Activated CD4-positive, alpha-beta T cell treated with anti-CD3 and anti-CD28 coated beads, Interleukin-2, amount 10 ng/mL, durations not matched to agents 7 days and 5 days (primary cell): ENCODE measurements at places on chromosomes 4 and X.

- DNase-seq = no peak
Measured at GRCh38 chr4:168920441-168921065, 89.5 kb downstream of the CBR4 start.

- DNase-seq = no peak
Measured at GRCh38 chrX:29477878-29478277, 737.5 kb upstream of the MAGEB2 start.

- DNase-seq = no peak
Measured at GRCh38 chr4:57504797-57505530, 394.8 kb upstream of the IGFBP7 start.

DNA sequence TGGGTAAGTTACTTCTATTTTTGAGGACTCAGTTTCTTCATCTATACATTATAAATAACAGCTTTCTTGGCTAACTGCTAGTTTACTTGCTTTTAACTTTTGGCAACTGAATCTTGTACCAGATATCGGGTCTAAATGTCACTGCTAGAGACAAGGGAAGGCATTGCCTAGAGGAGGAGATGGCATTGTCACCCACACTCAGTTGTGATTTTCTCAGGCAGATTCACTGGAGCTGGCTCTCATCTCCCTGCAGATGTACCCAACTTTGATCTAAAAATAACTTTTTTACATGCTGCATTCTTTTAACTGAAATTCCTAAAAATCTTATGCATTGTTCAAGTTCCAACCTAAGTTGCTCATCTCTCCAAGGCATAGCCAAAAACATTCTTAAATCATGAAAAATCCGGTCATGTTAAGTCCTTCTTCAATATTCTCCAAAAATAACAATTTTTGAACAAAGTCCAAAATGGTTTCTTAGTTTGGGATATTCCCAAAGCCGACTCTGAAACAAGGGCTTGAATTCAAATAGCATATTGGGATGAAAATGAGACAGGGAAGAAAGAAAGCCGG, 469.0 kb upstream of the BOD1L1 start:
- DNase-seq = no peak

DNA sequence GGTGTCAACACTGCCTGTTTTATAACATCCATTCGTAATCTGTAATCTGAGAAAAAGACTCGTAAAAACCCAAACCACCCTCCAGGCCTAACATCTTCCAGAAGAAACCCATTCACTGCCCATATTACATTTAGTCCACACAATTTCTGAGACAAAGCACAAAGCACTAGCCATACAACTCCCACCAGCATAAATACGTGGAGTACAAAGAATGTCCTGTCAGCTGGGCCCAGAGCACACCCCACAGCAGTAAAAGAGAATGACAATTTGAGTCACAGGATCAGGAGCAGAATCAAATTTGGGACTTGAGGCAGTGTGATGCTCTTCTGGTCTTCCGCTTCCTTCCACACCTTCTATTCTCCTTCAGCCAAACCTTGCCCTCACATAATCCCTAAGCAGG, 6.8 kb downstream of the MECP2 start:
- no peak for DNase-seq

- DNase-seq = no peak
Measured at GRCh38 chr4:170080496-170080895, 9.3 kb downstream of the AADAT start.

GRCh38 chrX:79477691-79478090, 110.6 kb upstream of the ITM2A start:
- DNase-seq = no peak

GRCh38 chr4:16261313-16261878, 35.1 kb upstream of the TAPT1 start:
- no peak for DNase-seq

- no peak for DNase-seq
Measured at GRCh38 chr4:113773756-113774155, 12.2 kb upstream of the CAMK2D start.

GRCh38 chr4:1842993-1843448, 12.9 kb downstream of the LETM1 start:
- no peak for DNase-seq

- DNase-seq = no peak
Measured at GRCh38 chr4:45349859-45350258, 623.5 kb upstream of the GNPDA2 start.

GRCh38 chr4:128572778-128573241, 236.7 kb upstream of the JADE1 start:
- DNase-seq = no peak

DNA sequence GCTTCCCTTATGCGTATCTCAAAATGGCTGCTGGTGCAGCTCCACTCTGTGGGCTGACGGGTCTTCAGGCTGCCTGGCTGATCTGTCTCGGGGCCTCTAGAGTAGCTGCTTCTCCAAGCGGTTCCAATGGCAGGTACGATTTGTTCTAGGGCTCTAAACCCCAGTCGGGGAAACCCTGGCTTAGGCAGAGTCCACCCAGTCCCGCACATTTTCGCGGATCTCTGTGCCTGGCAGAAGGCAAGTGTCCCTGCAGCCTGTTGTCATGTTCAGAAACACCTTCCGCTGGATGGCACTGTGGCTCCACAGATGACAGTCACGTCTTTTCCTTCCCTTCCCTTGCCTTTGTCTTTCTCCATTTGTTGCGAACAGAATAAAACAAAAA, 54.4 kb downstream of the NBDY start:
- DNase-seq = no peak

GRCh38 chr4:73914071-73914470, 44.9 kb downstream of the CXCL1 start:
- DNase-seq = no peak

GRCh38 chr4:91622925-91623602, 680.7 kb upstream of the GRID2 start:
- DNase-seq = no peak

- no peak for DNase-seq
Measured at GRCh38 chr4:136112116-136112515, 1420.2 kb downstream of the PCDH18 start.
